HT1080 (cell line): ENCODE measurements at places on chromosomes 6 and 20. TPM values are rescaled to one million over a fixed set of nuclear protein-coding genes. Genes with fewer than 3 reads are reported as not detected.

The RIPPLY2 gene
- not detected in 2 replicates for total RNA-seq

The SLCO4A1 gene
- 45.5 and 55.7 TPM in 2 replicates for total RNA-seq

The PI16 gene
- total RNA-seq, result 0.08 TPM in 1 of 2 replicates, not detected in the other

The MACROD2 gene
- total RNA-seq, result 1.2 and 2.6 TPM in 2 replicates

The HLA-DPA1 gene
- 2.2 and 8.9 TPM in 2 replicates for total RNA-seq

The DOK5 gene
- total RNA-seq, result 0.31 TPM in 1 of 2 replicates, not detected in the other

The EEF1A2 gene
- 203 and 276 TPM in 2 replicates for total RNA-seq

The RGS17 gene
- total RNA-seq, result 8.4 and 9.0 TPM in 2 replicates

The CBLN4 gene
- total RNA-seq, result not detected in 2 replicates

The PCSK2 gene
- total RNA-seq, result not detected in 2 replicates

DNA sequence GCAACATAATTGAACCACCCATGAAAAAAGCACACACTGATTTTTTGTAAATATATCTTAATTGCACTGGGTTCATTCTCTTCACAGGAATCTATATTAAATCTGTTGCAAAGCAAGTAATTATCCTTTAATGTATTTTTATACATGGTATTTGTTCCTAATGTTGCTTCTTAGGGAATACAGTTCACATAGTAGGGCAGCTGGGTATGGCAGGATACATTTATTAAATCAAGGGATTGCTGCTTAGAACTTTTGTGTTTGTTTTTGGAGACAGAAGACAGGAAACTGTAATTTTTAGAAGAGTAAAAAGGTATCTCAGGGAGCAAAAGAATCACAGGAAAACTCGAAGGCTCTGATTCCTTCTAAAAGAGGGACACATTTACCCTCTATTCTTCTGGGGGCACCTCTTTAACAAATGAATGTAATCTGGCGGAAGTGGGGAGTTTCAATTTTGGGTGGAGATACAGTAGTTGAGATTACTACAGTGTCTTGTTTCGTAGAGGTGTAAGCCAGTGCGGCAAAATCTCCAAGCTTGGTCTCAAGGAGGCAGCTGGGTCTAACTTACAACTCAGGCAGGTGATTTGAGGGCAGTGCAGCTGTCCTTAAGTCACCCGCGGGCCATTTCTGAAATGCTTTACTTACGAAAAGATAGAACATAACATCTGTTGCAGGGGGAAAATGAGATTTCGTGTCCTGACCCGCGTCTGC lies 812 bp upstream of the SMIM13 start:
- no peak for DNase-seq

GRCh38 chr6:169185011-169185521 lies 68.6 kb downstream of the THBS2 start:
- no peak for DNase-seq

DNA sequence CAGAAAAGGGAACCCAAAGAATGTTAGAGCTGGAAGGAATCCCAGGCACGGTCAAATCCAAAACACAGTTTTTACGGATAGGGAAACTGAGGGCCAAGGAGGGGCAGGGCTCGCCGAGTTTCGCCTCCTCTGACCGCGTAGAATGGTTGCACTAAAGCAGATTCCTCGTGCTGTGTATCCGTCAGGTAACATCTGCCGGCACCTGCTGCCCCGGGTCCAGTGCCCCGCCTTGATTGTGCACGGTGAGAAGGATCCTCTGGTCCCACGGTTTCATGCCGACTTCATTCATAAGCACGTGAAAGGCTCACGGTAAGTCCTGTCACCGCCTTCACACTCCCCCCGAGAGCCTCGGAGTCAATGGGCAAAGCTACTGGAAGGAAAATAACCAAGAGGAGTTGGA lies 17.1 kb downstream of the TUBB2A start:
- DNase-seq, result no peak

DNA sequence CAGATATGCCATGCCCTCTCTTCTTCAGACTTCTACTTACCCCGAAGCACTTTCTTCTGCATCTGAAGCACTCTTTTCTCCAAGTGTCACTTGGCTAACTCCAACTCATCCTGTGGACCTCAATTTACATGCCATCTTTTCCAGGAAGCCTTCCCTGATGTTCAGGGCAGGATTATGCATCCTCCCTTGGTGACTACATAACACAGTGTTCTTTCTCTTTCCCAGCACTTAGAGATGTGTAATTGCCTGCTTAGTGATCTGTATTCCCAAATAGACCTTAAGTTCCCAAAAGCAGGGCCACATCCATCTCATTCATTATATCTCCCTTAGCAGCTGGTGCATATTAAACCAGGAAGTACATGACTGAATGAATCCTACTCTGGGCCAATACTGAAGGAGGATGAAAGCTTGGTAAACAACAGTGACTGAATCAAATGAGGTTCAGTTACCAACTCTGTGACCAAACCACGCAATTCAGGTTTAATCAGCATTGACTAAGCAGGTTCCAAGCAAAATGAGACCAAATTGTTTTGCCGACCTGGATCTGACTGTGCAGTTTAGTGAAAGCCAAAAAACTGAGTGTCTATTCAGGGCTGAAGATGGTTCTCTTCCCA lies 121.4 kb upstream of the TCF21 start:
- no peak for DNase-seq

DNA sequence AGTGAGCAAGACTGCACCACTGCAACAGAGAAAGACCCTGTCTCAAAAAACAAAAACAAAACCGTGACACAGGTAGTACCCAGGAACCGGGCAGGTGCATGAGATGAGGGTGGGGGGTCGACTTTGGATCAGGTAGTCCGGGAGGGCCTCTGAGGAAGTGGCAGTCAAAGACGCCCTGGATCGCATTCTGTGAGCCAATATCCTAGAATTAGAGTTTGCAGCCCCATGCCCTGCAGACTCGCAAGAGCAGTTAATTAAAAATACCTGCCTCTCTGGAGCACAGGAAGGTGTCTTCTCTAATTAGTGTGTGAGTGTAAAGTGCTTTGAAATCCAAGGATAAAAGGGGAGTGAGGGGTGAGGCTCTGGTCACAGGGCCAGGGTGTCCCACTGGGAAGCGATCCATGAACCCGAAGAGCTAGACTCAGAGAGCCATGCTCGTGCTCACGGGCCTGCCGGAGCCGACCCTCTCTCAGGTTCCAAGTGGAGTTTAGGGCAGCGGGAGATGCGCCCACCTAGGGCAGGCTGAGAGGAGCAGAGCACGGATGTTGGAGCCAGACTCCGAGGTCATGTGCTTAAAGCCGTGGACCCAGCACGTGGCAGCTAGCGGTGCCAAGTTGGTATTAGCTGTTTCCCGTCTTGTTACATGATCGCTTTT lies 74.7 kb upstream of the PTPN1 start:
- no peak for DNase-seq

DNA sequence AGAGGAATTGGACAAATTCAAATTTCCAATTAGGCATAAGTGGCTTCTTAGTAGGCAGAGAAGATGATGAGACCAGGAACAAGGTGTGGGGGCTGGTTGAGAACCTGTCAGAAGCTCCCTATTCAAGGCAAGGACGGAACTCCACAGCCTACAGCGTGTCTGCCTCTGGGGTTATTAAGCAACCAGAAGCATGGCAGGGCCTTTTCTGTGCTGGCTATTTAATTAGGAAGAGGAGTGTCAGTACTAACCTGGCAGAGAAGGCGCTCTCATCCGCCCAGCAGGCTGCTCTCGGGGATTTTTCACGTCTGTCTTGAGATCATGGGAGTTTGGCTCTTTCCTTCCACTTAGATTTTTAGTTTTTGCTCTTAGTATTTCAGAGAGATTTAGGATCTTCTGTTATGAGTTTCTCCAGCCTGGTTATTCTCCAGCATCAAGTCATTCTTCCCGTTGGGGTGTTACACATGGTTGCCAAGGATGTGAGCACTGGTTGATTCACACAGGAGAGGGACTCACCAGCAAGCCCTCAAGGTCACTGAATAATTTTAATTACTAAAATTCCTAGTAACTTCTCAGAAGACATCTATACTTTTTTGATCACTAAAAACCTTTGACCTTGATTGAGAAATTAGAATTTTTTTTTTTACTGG lies 23.9 kb downstream of the ADTRP start:
- peak; percentile 68 for DNase-seq

DNA sequence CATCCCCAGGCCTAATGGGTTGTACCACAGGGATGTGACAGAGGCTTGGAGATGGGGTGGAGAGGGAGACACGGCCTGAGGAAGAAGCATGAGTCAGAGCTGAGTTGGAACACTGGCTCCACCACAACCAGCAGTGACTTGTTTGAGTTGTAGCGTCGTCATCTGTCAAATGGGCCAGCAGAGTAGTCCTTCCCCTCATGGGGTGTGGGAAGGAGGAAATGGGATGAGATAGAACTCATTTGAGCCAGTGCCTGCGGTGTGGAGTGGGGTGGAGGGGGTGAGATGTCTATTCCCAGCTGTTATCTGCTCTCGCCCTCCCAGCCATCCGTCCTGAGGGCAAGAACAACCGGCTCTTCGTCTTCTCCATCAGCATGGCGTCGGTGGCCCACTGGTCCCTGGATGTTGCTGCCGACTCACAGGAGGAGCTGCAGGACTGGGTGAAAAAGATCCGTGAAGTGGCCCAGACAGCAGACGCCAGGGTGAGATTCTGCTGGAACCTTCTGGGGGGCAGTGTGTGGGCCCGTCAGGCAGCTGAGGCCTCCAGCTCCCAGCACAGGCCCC lies 32.5 kb downstream of the PLCG1 start:
- DNase-seq, result peak; percentile 84

DNA sequence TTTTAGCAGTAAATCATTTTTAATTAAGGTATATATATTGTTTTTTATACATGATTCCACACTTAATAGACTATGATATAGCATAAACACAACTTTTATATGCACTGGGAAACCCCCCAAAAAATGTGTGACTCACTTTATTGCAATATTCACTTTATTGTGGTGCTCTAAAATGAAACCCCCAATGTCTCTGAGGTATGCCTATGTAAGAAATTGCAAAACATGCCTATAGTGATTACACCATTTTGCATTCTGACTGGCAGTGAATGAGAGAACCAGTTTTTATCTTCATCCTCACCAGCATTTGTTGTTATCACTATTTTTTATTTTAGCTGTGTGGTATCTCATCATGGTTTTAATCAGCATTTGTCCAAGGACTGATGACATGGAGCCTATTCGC lies 8.5 kb upstream of the CST11 start:
- no peak for DNase-seq

GRCh38 chr20:52473186-52473585 lies 281.6 kb upstream of the ZFP64 start:
- no peak for DNase-seq

DNA sequence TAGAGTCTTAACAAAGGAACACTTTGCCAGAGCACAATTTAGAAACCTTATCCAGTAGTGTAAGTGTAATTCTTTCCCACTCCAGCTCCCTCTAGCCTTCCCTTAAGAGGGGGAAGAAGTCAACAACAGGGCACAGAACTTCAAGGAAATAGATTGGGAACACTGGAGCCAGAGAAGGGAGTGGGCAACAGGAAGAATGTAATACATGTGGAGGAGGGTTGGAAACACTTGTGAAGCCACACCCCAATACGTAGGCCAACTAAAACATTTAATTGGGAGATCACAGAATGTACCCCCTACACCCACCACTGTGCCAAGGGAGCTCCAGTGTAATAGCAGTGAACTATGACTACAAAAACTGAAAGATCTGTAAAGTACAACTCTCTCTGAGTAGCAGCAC lies 735.7 kb upstream of the HS3ST5 start:
- no peak for DNase-seq

DNA sequence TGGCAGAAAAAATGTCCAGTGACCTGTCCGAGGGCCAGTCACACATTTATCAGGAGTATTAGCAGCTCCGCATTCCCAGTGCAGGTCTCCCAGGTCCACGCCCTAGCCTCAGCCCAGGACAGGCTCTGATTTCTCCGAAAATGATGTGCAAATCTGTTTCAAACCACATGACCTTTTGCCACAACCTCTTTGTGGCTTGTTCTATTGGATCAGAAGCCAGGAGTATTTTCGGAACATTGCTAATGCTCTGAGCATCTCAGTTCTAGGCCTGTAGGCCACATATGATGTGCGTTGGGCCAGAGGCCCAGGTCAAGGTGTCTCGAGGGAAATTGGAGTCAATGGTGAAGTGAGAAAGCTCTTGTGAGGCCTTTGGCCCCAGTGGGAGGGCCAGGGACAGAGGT lies 40.4 kb downstream of the SNX5 start:
- DNase-seq, result no peak

- DNase-seq, result no peak
Measured at GRCh38 chr20:38067717-38068365, 34.3 kb downstream of the RPRD1B start.

- no peak for DNase-seq
Measured at GRCh38 chr6:3175715-3176402, 18.5 kb upstream of the TUBB2A start.

GRCh38 chr6:114445846-114446245 lies 103.0 kb upstream of the HS3ST5 start:
- no peak for DNase-seq

DNA sequence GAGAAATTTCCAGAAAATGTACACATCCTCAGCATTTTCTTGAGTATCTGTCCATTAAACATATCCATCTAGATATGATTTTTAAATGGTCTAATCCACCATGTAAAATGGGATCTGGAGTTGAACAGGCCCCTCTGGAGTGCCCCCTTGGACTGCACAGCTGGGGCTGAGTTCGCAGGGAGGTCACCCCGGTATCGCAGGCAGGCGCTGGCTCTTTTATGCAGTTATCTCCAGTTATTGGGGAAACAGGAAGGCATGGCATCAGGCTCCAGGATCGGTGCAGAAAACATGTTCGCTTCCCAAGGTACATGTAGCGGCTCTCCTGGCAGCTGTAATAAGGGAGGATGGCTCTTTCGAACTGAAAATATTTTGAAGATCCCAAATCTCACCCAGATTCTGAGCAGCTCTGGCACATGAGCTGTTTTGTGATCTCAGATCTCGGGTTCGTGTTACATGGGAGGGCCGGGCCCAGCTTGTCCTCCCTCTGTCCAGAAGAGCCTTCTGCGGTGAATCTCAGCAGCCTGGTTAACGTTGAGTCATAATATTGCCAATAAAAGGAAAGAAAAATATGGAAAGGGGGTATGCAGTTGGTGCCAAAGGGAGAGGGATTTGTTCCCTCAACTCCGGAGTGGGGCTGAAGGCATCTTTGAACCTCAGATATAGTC lies 167.7 kb downstream of the EYA2 start:
- DNase-seq, result no peak
